SK-N-SH (cell line): ENCODE measurements at places on chromosomes 2 and 18. TPM values are rescaled to one million over a fixed set of nuclear protein-coding genes. Genes with fewer than 3 reads are reported as not detected.

DNA sequence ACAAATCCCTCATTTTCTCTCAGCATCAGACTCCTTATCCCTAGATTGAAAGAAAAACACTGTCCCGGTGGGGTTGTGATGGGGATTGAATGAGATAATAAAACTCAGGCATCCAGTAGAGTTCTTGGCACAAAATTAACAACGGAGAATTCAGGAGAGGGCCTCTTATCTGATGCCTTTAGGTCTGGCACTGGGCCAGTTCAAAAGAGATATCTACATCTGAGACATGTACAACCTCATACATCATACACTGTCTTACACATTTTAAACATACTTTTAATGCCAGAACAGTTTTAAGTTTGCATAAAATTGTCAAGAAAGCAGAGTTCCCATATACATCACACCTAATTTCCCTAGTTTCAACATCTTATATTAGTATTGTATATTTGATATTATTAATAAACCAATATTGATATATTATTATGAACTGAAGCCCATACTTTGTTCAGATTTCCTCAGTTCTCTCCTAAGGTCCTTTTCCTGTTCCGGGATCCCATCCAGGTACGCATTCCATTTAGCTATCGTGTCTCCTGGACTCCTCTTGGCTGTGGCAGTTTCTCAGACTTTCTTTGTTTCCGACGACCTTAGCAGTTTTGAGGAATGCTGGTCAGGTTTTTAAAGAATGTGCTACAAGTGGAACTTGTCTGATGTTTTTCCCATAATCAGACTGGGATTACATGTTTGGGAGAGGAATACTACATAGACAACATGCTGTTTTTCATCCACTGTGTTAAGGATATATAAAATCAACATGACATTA lies 27.8 kb downstream of the NXPH2 start:
- no peak for DNase-seq

DNA sequence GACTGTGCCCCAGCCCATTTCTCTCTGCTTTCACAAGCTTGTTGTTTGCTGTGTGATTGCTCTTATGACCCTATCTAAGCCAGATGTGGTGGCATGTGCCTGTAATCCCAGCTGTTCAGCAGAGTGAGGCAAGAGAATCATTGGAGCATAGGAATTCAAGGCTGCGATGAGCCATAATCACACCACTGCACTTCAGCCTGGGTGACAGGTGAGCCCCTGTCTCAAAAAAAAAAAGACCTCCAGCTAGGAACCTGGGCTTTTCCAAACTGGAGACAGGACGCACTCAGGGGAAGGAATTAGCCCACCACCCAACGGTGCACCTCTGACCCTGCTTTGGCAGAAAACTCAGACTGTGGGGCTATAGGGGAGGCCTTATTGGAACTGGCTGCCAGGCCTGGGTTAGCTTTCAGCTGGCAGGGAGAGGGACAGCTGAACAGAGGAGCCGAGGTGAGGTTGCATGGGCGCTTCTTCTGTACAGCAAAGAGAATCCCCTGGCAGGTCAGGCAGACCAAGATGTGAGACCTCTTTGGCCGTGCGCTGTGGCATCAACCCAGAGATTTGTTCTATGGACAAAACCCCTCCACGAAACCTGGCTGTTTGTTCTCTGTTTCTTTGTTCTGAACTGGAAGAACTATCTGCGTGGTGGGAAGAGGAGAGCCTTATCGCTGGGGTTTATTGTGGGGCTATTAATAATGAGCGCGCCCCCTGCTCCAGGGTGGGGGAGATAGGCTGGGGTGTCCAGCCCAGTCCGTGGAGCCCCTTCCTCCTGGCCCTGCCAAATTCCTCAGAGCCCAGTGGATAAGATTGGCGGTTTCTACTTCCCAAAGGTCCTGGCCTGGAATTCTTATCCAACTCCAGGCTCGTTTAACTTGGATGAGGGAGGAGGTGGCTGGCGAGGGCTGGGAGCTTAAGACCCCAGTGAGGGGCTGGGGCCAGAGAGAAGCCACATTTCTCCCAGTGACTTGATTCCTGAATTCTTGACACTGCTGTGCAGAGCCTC lies 38.8 kb upstream of the SMAD7 start:
- DNase-seq: no peak

DNA sequence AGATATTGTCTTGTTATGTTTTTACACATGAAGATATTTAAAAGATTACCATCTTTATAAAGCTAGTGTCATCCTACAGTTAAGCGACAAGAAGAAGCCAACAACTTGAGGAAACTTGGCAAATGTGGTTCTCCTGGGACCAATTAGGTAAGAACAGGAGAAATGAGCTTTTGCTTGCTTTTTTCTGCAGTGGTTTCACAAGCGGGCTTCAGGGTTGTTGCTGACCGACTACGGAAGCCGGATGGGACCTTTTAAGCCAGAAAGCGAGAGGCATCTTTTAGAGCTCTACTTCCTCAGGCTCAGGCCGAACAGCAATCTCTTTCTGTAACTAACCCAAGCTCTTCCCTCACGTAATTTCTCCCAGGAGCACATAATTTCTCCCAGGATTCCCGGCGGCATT lies 256.5 kb downstream of the CNTNAP5 start:
- no peak for DNase-seq

DNA sequence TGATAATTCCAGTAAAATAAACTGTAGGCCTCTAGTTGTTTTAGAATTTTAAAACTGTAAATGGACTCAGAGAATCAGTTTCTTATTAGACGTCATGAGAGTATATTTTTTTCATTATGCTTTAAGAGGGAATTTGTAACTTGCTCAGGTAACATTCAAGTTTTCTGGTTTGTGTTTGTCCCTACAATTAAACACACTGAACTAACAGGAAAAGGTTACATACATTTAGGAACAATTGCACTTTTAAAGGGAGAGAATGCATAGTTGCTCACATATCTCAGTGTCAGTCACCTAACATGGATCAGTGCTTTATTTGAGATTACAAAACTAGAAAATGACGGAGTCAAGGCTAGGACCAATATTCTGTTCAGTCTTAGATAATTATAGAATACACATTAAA lies 3.1 kb downstream of the COL3A1 start:
- DNase-seq: no peak

DNA sequence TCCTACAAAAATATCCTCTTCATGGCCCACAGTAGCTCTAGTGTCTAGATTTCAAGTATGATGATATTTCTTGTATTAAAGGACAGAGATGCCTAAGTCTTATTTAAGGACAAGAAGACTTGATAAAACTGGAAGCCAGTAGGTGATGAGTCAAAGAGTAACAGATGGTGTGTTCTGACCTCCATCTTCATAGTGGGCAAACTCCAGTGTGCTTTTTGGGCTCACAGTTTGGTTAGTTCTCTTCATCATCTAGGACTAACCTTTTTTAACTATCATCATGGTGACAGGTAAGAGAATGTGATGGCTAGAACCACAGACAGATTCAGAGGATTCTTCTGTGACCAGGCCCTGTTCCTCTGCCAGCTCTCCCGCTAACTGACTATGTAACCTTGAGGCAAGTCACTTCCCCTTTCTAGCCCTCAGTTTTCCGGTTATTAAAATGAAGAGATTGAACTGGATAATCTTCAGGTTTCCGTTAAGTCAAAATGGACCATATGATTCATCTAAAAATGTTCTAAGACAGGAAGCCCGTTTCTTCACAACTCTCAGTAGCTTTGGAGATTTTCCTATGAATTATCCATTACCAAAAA lies 140.3 kb upstream of the RASGRP3 start:
- no peak for DNase-seq

Gene DNAH6
- 0.03 TPM in 1 of 2 replicates, not detected in the other for polyA plus RNA-seq
